ENCODE measurements at places on chromosomes 7 and 10.

GRCh38 chr10:52053497-52053896 is 260.6 kb upstream of the DKK1 start:
- DNase-seq: no peak

GRCh38 chr7:35454575-35455385 is 200.9 kb upstream of the TBX20 start:
- DNase-seq: no peak

GRCh38 chr10:114304571-114305421 is 65.7 kb downstream of the VWA2 start:
- peak; percentile 83 for DNase-seq

GRCh38 chr7:91345449-91345848 is 81.2 kb downstream of the FZD1 start:
- no peak for DNase-seq

DNA sequence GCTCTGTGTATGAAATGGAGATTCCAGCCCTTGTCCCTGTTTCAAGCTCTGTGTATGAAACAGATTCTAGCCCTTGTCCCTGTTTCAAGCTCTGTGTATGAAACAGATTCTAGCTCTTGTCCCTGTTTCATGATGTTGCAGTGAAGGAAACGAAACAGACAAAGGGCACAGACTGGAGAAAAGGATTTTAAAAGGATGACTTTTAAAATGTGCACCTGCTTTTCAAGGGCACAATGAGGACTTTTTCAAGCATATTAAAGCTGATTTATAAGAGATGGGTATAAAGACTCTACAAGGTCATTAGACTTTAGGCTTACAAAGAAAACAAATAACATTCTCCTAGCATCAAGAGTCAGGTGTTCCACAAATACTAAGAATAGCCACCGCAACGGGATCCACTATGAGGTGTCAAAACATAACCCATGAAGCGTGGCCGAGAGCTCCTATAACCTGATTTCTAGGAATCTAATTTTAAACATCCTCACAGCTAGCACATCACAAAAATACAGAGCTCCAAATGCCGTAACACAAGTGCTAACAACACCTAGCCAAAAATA is 29.0 kb downstream of the DIP2C start:
- no peak for DNase-seq

- DNase-seq: no peak
Measured at GRCh38 chr10:11106621-11107374, 89.1 kb downstream of the CELF2 start.

DNA sequence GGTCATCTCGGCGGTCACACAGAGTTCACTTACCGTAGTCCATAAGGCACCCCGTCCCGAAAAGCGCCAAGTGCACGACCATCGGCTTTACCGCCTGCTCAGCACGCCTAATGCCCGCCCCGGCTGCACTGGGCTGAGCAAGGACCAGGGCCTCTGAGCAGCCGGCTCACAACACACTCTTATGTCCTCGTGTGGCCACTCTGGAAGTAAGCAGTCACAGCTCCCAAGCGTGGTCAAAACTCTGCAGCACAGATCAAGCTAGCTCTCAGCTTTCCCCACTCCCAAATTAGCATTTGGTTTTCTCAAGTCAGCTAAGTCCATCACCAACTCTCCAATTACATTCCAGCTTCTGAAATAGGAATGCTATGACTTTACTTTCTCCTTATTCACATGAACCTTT is 57.7 kb downstream of the MAD1L1 start:
- no peak for DNase-seq

DNA sequence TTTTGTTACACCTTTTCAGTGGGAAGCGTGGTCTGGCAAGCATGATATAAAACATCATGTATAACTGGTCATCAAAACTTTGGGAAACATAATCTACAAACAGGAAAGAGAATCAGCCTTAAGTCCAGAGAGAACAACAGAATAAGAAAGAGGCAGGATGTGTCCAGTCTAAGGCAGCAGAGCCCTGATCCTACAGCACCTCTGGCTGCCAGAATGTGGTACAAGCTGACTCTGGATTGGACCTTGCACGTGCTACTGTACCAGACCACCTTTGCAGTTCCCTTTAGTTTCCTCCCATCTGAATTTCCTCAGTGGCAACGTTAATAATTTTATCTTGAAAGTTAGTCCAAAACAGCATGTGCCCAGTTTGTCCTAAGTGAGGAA is 824.6 kb upstream of the IGFBP3 start:
- DNase-seq: no peak

DNA sequence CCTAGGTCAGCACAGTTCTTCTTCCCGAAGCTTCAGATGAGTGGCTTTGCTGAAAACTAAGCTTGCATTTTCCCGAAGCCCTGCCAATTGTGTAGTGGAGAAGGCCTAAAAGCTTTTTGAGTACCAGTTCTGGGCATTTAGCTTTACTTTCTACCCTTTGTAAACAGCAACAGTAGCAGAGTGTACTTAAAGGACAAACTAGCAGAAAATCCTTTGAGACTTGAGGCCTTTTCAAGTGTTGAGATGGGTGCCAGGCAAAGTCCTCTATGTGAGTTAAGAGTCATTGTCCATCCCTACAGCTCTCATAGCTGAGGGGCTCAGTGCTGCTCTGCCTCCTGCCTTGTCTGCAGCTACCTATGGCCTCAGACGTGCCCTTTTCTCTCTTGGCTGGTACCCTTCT is 368.2 kb downstream of the CCSER2 start:
- no peak for DNase-seq

- no peak for DNase-seq
Measured at GRCh38 chr7:51126324-51126723, 190.3 kb downstream of the COBL start.

- peak; percentile 21 for DNase-seq
Measured at GRCh38 chr10:93701866-93702209, 554 bp downstream of the FRA10AC1 start.

DNA sequence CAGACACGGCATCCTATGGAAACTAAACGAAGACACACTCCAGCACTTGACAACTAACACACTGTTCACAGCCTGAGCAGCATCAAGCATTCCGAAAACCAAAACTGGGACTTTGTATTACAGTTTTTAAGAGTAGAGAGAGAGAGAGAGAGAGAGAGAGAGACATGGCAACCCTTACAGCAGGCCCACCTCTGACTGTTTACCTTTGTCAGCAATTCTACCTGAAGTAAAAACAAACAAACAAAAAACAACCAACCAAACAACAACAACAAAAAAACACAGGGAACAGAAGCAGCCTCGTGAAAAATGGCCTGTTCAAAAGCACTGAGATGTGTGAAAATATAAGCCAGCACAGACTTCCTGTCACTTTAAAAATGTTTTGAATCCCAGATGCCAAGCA is 118.0 kb downstream of the SPAG6 start:
- DNase-seq: no peak

- DNase-seq: no peak
Measured at GRCh38 chr7:134798155-134798554, 18.7 kb downstream of the CALD1 start.

- no peak for DNase-seq
Measured at GRCh38 chr7:157949711-157950110, 612.9 kb downstream of the DNAJB6 start.

GRCh38 chr7:113636727-113637421 is 281.9 kb downstream of the PPP1R3A start:
- no peak for DNase-seq

- no peak for DNase-seq
Measured at GRCh38 chr7:75808106-75808505, 5.5 kb downstream of the CCL24 start.

GRCh38 chr10:123299598-123299997 is 145.4 kb downstream of the BUB3 start:
- no peak for DNase-seq

GRCh38 chr7:44897309-44897708 is 12.0 kb upstream of the PURB start:
- no peak for DNase-seq

GRCh38 chr10:97408496-97408992 is 7.4 kb upstream of the RRP12 start:
- DNase-seq: no peak

DNA sequence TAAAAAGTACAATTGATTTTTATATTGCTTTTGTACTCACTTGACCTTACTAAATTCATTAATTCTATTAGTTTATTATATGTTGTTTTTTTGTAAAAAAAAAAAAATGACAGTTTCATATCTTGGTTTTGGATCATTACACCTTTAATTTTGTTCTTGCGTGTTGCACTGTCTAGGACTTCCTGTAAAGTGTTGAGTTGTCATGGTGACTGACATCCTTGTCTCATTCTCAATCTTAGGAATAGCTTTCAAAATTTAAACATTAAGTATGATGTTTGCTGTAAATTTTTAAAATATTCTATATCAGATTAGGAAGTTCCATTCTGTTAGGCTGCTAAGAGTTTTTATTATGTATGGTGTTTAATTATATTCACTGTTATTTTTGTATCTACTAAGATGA is 139.1 kb downstream of the ARHGAP12 start:
- DNase-seq: no peak

GRCh38 chr7:158283016-158283974 is 304.3 kb downstream of the PTPRN2 start:
- DNase-seq: no peak

- DNase-seq: no peak
Measured at GRCh38 chr10:15901889-15902288, 41.6 kb upstream of the MINDY3 start.

- peak; percentile 70 for DNase-seq
Measured at GRCh38 chr7:100803398-100804161, 23.7 kb downstream of the EPHB4 start.

DNA sequence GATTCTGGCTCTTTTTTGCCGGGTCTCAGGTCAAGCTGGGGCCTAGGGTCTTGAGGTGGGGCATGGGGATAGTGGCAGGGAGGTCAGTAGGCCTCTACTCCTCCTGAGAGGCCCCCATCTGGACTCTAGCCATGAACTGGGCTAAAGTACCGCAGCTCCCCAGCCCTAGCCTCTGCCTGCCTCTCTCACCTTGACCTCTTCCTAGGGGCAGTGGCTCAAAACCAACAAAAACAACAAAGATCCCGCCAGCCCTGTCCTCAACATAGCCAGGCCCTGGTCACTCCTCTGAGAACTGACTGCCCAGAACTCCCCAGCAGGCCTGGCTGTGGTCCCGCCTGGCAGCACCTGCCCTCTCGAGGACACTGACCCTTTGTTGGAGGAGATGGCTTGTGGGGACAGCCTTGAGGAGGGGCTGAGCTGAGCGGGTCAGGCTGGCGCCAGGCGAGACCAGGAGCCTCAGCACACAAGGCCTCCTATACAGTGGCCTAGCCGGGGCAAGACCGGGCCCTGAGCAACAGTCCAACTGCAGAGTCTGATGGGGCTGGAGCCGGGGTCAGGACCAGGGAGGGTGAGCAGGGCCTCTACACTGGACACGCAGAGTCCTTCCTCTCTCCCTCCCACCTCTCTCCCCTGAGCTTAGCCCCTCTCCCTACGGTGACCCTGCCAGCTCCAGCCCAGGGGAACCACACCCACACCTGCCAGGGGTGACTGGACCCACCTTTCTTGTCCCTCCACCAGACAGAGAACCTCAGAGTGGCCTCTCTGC is 11.6 kb upstream of the PPIF start:
- no peak for DNase-seq

- peak; percentile 16 for DNase-seq
Measured at GRCh38 chr10:1538531-1539061, 198.7 kb downstream of the ADARB2 start.

- DNase-seq: no peak
Measured at GRCh38 chr7:25807086-25807611, 344.8 kb upstream of the NFE2L3 start.

- no peak for DNase-seq
Measured at GRCh38 chr7:128920913-128921582, 10.5 kb upstream of the KCP start.

- no peak for DNase-seq
Measured at GRCh38 chr10:78567680-78568455, 500.9 kb upstream of the ZMIZ1 start.

DNA sequence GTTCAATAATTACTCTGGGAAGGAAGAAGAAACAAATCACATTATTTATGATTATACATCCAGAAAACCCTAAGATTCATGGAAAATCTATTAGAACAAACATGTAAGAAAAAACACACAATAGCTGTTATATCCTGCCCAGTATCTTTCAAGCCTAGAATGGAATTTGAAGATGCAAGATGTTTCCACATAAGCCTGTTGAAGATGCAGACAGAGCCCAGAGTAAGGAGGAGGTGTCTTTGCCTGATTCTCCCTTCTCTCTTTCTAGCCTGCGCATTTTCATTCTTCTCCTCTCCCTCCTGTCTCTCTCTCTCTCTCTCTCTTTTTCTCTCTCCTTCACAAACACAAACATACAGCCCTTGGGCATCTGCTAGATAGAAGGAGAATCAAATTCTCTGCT is 170.1 kb upstream of the INHBA start:
- no peak for DNase-seq

GRCh38 chr10:46283580-46284285 is 3.1 kb upstream of the ANTXRL start:
- DNase-seq: no peak

DNA sequence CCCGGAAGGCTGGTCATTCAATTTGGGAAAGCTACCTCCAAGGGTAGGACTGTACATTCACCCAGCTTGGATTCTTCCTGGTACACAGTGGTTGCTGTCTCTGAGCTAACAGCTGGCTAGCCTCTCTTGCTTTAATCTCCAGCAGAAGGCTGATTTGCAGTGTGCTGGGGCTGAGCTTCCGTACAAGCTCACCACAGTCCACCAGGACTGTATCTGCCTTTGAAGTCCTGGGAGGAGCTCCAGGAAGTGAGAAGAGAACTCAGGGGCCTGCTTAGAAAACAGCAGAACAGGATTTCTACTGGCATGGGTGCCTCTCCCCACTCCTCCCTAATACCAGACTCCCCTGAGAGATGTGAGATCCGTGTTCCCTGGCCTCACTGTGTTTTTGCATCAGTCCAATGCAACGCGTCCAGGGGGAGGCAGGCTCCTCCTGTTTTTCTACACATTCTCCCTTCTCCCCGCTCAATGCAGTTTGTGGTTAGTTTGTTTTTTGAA is 6.6 kb downstream of the AFAP1L2 start:
- no peak for DNase-seq

DNA sequence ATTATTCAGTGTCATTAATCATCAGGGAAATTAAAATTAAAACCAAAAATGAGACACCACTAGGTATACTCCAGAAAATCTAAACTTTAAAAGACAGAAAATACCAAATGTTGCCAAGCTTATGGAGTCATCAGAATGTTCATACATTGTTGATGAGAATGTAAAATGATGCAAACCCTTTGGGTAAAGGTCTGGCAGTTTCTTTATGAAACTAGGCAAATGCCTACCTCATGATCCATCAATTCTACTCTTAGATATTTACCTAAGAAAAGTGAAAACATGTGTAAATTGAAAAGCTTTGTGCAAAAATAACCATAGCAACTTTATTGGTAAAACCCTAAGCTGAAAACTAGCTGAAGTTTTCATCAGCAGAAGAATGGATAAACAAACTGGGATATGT is 329.5 kb upstream of the MEOX2 start:
- DNase-seq: no peak

GRCh38 chr7:95491634-95492314 is 6.0 kb downstream of the ASB4 start:
- DNase-seq: no peak

All from activated naive CD4-positive, alpha-beta T cell treated with anti-CD3 and anti-CD28 coated beads, Interleukin-2, amount 10 ng/mL, durations not matched to agents 7 days and 5 days (primary cell).